ENCODE measurements at places on chromosomes 1 and 21.

DNA sequence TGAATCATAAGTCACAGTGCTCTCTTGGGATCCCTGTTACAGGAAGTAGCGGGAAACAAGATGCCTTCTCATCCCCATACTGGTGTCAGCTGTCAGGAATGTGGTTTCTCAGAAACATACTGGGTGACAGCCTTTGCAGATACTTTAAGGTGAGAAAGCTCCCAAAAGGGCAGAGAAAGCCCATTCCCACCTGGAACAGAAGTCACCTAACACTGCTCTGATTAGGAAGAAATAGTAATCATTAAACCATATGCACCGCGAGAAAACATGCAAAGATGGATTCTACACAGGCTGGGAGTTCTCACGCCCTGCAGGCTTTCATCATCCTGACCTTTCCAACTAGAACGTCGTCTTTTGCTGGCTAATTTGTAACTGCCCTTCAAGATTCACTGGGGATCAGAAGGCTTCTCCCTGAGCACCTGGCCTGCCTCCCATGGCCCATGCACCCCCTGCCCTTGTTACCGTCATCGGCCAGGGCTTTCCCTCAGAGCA, 46.2 kb upstream of the SLC44A3 start:
- no peak overlapping the region for H3K4me3 ChIP-seq
- H3K27me3 ChIP-seq, result no peaks in the 10 kb centered on the region
- DNase-seq, result peak; percentile 35
- H3K27ac ChIP-seq, result no peak overlapping the region

DNA sequence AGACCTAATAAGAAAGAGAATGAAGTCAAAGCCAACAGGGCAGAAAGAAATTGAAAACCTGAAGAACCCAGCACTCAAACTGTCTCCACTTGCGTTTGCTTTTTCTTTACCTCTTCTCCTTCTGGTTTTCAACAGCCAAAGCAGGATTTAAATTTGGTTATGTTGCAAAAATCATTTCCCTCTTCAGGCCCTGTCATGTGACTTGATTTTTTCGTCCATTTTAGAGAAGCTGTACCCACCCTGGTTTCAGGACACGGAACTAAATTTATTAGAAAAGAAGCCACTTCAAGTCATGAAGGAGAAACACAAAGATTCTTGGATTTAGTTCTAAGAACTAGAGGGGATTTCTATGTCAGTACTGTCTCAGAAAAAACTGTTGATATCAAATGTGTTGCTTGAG, 1.0 kb upstream of the SYNJ1 start:
- H3K27me3 ChIP-seq, result no peaks in the 10 kb centered on the region
- H3K36me3 ChIP-seq, result no peaks in the 10 kb centered on the region
- peaks cover 4% of the 10 kb centered on the region for H3K4me1 ChIP-seq

DNA sequence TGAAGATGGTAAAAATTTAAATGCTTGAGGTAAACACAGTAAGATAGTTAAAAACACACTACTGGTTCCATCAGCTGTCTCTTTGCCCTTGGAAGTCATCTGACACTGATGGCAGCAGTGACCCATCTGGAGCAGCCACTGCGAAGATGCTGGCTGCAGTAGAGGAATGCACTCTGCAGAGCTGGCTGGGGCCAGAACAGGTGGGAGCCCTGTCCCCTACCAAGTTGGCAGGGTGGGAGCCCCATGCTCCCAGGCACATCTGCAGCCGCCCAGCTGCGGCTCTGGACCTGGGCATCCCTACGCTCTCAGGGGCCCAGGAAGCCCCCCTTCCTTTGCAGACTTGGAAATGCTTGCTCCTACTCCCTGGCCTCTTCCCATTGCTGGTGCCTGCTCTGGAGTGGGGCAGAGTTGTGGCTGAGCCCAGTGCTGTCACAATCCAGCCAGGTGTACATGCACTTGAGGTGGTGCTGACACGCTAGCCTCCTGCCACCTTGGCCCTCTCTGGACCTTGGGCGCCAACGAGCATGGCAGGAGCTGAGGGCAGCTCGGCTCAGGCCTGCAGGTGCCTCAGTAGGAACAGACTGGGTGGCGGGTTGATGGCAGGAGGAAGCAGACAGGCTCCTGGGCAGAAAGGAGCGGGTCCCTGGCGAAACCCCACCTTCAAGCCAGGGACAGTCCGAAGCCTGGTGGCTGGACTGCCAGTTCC, 227.0 kb downstream of the FGGY start:
- no peaks in the 10 kb centered on the region for H3K36me3 ChIP-seq
- no peaks in the 10 kb centered on the region for H3K27me3 ChIP-seq
- no peaks in the 10 kb centered on the region for H3K4me1 ChIP-seq
- no peak overlapping the region for H3K4me3 ChIP-seq

DNA sequence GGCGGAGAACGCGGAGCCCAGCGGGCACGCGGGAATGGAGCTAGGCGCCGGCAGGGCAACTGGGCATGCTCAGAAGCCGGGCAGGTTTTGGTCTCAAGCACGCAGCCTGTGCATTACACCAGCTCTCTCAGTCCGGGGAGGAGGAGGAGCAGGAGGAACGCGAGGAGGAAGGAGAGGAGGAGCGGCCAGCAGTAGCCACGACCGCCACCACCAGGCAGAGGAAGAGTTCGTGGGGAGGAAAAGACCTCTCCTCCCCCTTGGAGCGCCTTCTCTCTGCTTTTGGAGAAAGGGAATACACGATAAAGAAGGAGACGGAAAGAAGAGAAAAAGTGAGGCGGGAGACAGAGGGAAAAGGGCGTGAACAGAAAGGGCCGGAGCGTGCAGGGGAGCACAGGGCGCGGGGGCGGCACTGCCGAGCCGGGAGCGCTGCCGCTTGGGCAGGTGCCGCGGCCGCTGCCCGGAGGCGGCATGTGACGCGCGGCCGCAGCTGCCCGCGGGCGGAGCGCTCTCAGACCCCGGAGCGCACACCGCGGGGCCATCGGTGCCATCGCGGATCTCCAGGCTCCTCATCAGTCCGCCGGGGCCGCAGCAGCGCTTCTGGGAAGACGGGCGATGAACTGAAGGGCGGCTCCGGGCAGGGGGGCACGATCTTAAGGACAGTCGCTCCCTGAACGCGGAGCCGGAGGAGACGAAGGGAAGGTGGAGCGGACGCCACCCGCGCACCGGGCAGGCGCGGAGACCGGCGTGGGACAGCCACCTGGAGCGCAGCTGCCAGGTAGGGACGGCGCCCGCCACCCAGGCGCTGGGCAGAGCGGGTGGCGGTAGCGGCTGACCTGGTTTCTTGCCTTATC, at the start of gene CHRM3:
CHRM3 (plus strand) TSS at position 116 of the 851 bp plus-strand sequence. CDS start 520,884 bp downstream, outside the sequence.
- H3K36me3 ChIP-seq, result no peaks in the 10 kb centered on the region
- no peaks in the 10 kb centered on the region for H3K27me3 ChIP-seq
- peak; percentile 77 for DNase-seq
- H3K4me1 ChIP-seq, result peaks cover 7% of the 10 kb centered on the region

DNA sequence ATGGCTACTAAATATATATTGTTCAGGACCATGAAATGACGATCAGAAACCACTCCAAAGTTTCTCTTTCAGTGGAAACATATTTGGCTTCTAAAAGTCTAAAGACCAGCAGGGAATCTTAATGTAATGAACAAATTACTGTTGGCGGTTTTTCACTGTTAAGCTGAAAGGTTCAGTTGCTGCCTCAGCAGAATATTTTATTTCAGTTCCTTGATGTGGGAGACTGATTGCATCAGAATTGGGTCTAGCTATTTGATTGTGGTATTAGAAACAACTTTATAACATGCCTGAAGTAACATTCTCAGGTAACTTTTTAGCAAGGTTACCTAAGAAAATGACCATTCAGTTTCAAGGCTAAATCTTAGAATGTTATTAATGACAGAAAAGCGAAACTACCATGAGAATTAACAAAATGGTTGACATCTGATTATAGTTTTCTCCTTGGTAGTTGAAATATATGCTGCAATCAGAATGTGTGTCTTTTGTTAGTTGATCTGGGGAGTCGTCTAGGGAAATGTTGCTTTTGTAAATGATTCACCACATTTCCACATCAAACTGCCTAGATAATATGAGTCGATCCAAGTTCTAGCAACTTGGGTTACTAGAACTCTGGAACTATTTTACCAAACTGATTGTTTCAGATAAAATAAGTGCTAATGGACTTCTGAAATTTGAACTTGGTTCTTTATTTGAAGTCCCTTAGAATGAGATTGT, 200.4 kb downstream of the HMCN1 start:
- H3K27me3 ChIP-seq, result no peaks in the 10 kb centered on the region
- H3K4me3 ChIP-seq, result no peak overlapping the region
- H3K27ac ChIP-seq, result no peak overlapping the region
- H3K36me3 ChIP-seq, result no peaks in the 10 kb centered on the region
- no peaks in the 10 kb centered on the region for H3K4me1 ChIP-seq

- H3K36me3 ChIP-seq, result no peaks in the 10 kb centered on the region
- no peaks in the 10 kb centered on the region for H3K27me3 ChIP-seq
- no peak overlapping the region for H3K27ac ChIP-seq
- DNase-seq, result no peak
- no peak overlapping the region for H3K4me3 ChIP-seq
- H3K4me1 ChIP-seq, result no peaks in the 10 kb centered on the region
Observed at GRCh38 chr1:79497193-79497773, 490.8 kb upstream of the ADGRL4 start.

GRCh38 chr1:6301526-6301925, 40.6 kb upstream of the GPR153 start:
- no peak for DNase-seq
- H3K4me3 ChIP-seq, result no peak overlapping the region
- H3K4me1 ChIP-seq, result no peaks in the 10 kb centered on the region
- no peaks in the 10 kb centered on the region for H3K36me3 ChIP-seq
- H3K27ac ChIP-seq, result no peak overlapping the region
- H3K27me3 ChIP-seq, result no peaks in the 10 kb centered on the region

- no peak overlapping the region for H3K27ac ChIP-seq
- H3K27me3 ChIP-seq, result no peaks in the 10 kb centered on the region
- no peak for DNase-seq
- 0 out of 2 replicates have a peak, but pooled peaks cover 7% of the 10 kb centered on the region for H3K4me1 ChIP-seq
Observed at GRCh38 chr1:154429118-154429517, 24.0 kb downstream of the IL6R start.

- no peak for DNase-seq
- no peaks in the 10 kb centered on the region for H3K36me3 ChIP-seq
- no peak overlapping the region for H3K27ac ChIP-seq
- H3K4me1 ChIP-seq, result no peaks in the 10 kb centered on the region
- H3K27me3 ChIP-seq, result no peaks in the 10 kb centered on the region
- no peak overlapping the region for H3K4me3 ChIP-seq
Observed at GRCh38 chr21:34707876-34708325, 39.1 kb downstream of the CLIC6 start.

- no peak overlapping the region for H3K27ac ChIP-seq
- H3K36me3 ChIP-seq, result no peaks in the 10 kb centered on the region
- no peaks in the 10 kb centered on the region for H3K27me3 ChIP-seq
Observed at GRCh38 chr1:31723828-31724359, 20.1 kb upstream of the COL16A1 start.

DNA sequence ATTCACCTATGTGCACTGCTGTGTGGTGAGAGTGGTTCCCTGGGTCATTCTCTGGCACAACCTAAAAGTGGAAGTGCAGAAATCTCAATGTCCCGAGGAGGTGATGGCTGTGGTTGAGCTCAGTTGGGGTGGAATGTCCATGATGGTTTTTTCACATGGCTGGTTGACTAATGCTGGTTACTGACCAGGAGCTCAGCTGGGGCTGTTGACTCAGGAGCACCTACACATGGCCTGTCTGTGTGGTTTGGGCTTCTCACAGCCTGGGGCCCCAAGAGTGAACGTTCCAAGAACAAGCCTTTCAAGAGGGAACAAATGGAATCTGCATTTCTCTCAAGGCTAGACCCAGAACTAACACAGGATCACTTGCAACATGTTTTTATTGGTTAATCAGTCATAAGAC, 6.4 kb upstream of the KANK4 start:
- no peak overlapping the region for H3K27ac ChIP-seq
- no peak for DNase-seq
- no peak overlapping the region for H3K4me3 ChIP-seq
- H3K36me3 ChIP-seq, result no peaks in the 10 kb centered on the region
- H3K27me3 ChIP-seq, result no peaks in the 10 kb centered on the region

- no peak overlapping the region for H3K4me3 ChIP-seq
- no peaks in the 10 kb centered on the region for H3K27me3 ChIP-seq
- H3K36me3 ChIP-seq, result no peaks in the 10 kb centered on the region
- H3K27ac ChIP-seq, result no peak overlapping the region
- H3K4me1 ChIP-seq, result peaks cover 1% of the 10 kb centered on the region
Observed at GRCh38 chr1:111452581-111452980, 3.3 kb downstream of the ATP5PB start.

GRCh38 chr1:205950826-205951549, 7.7 kb upstream of the SLC26A9 start:
- DNase-seq, result no peak
- H3K4me3 ChIP-seq, result no peak overlapping the region

- no peaks in the 10 kb centered on the region for H3K4me1 ChIP-seq
- H3K36me3 ChIP-seq, result no peaks in the 10 kb centered on the region
- H3K4me3 ChIP-seq, result peak overlapping the region; percentile 62
- no peak overlapping the region for H3K27ac ChIP-seq
- peak; percentile 12 for DNase-seq
Observed at GRCh38 chr1:3858231-3858981, 1.1 kb downstream of the DFFB start.

GRCh38 chr1:42682739-42683531, 717 bp downstream of the YBX1 start:
- H3K4me3 ChIP-seq, result peak overlapping the region; percentile 66
- peak; percentile 61 for DNase-seq
- H3K36me3 ChIP-seq, result no peaks in the 10 kb centered on the region
- H3K4me1 ChIP-seq, result peaks cover 27% of the 10 kb centered on the region

GRCh38 chr1:81600878-81601622, 199.7 kb upstream of the ADGRL2 start:
- H3K27me3 ChIP-seq, result no peaks in the 10 kb centered on the region
- H3K27ac ChIP-seq, result no peak overlapping the region
- no peaks in the 10 kb centered on the region for H3K4me1 ChIP-seq
- no peaks in the 10 kb centered on the region for H3K36me3 ChIP-seq
- DNase-seq, result no peak
- no peak overlapping the region for H3K4me3 ChIP-seq

DNA sequence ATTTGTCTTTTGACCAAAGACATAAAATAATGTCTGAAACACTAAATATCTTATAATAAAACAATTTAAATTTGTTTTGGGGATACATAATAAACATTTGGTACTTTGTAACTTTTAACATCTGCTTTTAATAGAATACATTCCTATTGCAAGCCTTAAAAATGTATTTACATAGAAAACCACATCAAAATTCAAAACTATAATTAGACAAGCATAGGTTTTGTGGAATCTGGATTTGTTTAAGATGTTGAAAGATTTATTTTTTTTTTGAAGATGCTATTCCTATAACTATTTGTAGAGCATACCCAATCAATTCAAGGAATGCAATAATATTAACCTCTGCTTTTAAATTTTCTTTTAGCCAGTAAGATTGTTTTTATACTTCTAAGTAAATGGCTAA, 125.7 kb downstream of the FMN2 start:
- no peak overlapping the region for H3K27ac ChIP-seq
- no peak overlapping the region for H3K4me3 ChIP-seq
- no peaks in the 10 kb centered on the region for H3K27me3 ChIP-seq
- no peaks in the 10 kb centered on the region for H3K4me1 ChIP-seq
- no peaks in the 10 kb centered on the region for H3K36me3 ChIP-seq

GRCh38 chr1:102045752-102046151, 49.0 kb upstream of the OLFM3 start:
- no peaks in the 10 kb centered on the region for H3K4me1 ChIP-seq
- H3K4me3 ChIP-seq, result no peak overlapping the region
- no peaks in the 10 kb centered on the region for H3K36me3 ChIP-seq
- H3K27me3 ChIP-seq, result no peaks in the 10 kb centered on the region

GRCh38 chr1:96387785-96388184, 333.8 kb upstream of the PTBP2 start:
- H3K27me3 ChIP-seq, result no peaks in the 10 kb centered on the region
- H3K4me3 ChIP-seq, result no peak overlapping the region
- DNase-seq, result no peak
